ENCODE measurements at places on chromosomes 4 and X.

GRCh38 chrX:9873952-9874351 lies 87.7 kb downstream of the SHROOM2 start:
- DNase-seq, result no peak

DNA sequence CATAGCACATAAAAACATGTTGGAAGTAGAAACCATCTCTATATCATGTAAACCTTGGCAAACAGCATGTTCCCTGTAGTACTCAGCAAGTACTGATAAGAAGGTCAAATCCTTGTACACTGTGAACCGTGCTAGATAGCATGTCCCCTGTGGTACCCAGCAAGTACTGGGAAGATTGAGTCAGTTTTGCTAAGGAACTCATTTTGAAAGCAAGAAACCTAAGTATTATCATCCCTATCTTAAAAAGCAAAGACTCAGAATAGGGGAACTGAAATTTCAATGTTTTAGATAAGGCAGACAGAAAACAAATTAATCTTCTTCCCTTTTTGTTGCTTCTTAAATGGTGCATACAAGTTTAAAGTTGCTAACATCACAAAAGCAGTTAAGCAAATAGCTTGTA lies 180.2 kb downstream of the RBM46 start:
- no peak for DNase-seq

GRCh38 chrX:13965531-13965930 lies 64.2 kb downstream of the GEMIN8 start:
- DNase-seq, result no peak

DNA sequence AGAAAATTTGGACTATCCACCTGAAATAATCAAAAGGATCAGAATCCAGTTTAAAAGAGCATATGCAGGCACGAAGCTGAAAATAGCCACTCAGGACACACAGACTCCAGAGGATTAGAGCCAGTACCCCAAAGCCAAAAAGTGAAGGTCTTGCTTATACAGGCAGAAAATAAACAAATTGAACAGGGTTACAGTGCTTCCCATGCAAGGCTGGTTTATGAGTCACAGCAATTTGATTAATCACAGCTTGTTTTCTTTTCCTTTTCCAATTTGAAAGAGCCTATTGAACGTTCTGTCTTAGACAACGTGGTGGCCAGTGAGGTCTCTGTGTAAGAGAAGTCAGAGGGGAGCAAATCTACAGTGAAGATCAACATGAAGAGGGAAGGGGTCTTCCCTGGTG lies 10.2 kb downstream of the HGFAC start:
- DNase-seq, result peak; percentile 12

- no peak for DNase-seq
These were observed 571.5 kb downstream of the KCNIP4 start for GRCh38 chr4:21377046-21377445.

DNA sequence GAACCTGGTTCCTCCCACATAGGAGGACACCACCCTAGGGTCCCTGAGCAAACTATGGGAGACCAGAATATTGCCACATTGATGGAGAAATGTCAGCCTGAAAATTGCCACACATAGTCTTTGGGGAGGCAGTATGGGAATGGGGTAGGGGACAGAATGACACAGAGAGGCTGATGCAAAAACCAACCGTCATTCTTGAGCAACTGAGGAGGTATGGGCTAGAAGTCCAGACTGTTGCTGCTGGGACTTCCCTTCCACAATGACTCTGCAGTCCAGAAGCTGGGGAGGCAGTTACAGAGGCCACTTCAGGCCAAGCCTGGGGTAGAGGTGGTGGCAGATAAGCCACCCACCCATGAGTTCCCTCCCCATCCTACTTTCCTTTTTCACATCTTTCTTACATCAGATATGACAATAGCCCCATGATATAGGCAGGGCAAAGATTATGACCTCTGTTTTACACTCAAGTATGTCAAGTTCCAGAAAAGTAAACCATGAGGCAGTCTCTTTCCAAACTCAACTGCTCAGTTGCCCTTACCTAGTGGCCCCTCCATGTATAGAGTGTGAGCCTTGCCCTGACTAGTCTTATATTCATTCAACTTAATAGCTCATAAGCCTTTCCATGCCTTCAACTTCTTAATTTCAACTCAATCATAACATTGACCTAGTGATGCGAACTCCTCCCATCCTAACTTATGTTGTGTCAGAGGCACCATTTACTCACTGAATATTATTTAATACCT lies 41.7 kb downstream of the VSIG4 start:
- no peak for DNase-seq

- DNase-seq, result no peak
These were observed 36.1 kb upstream of the IQSEC2 start for GRCh38 chrX:53317365-53318069.

- no peak for DNase-seq
These were observed 8.5 kb upstream of the KLHL34 start for GRCh38 chrX:21666679-21667078.

- no peak for DNase-seq
These were observed 131.5 kb downstream of the PACRGL start for GRCh38 chr4:20831746-20832145.

DNA sequence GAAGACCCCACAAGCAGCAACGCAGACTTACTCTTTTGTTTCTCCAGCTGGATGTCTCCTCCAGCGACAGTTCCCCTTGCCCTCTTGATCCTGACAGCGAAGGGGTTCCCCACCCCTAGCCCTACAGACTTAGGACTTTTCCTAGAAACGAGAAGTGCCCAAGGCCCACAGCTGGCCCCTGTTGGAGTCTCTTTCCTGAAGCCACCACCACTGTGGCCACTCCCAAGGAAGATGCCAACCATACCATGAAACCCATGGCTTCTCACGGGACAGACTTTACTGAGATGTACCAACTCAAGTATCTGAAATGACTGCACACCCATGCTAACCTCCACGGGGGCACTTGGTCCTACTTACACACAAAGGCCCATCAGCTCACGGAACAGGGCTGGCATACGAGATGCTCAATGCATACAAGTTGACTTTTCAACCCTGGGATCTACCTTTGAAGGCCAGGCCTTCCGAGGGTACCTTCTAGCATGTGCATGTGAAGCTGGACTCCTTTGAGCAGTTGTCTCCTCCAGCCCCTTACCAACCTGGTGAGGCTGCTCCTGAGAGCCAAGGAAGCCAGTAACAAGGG lies 924 bp upstream of the IRAK1 start:
- DNase-seq, result no peak

DNA sequence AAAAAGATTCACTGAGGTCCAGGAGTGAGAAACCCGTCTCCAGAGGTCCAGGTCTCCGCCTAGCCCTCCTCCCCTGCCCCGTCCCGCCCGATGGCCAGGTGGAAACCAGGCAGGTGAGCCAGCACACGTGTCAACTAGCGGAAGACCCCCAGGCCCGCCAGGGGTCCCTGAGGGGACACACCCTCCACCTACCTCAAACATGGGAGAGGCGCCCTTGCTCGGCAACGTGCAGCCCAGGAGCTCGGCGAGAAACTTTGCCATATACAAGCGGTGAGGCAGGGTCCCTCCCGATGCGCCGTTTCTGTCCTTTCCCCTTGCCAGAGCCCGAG lies 330.0 kb downstream of the HNRNPD start:
- DNase-seq, result no peak

DNA sequence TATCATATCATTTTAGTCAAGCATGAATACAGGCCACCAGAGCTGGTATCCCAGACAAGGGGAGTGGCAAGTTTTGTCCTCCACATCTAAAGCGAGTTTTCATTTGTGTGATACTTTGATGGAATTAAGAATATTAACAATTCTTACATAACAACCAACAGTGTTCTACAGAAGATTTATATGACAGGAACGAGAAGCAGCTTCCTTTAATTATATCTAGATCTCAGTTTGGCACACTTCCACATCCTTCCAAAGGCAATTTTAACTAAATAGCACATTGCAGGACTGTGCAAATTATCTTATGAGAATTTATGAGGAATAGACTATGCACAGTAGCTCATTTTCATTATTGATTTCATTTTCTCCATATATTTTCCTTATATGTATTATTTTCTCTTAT lies 121.2 kb upstream of the GUCY1A1 start:
- no peak for DNase-seq

DNA sequence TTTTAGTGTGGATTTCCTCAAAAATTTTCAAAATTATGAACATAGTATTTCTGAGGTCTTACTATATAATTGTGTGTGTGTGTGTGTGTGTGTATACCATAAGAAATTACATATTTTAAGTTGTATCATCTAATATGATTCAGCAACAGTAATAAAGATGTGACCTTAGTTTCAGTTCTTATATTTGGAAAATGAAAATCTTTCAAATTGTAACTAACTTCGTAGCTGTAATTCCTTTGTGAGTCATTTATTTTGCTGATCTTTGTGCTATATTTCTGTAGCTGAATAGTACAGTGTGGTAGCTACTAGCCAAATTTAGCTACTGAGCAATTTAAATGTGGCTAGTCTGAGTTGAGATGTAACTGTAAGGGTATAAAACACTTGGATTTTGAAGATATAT lies 116.4 kb downstream of the RAP1GDS1 start:
- no peak for DNase-seq

- no peak for DNase-seq
These were observed 23.3 kb downstream of the TRMT2B start for GRCh38 chrX:101028562-101028961.

DNA sequence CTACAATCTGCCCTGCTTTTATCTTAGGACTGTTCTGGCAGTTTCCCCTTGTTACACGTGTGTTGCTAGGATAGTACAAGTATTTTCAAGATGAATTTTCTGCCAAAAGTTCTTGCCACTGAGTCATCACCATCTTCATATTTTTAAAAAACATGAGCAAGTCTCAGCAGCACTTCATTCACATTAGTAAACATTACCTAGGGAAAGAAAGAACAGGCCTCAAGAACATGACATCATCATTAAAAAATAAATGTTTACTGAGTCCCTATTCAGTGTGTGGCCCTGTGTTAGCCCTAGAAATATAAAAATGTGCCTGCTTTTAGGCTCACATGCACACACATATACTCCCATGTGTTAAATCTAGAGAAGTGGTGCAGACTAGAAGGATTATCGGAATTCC lies 18.7 kb upstream of the GPC3 start:
- DNase-seq, result no peak

GRCh38 chr4:138348055-138348454 lies 105.9 kb upstream of the SLC7A11 start:
- DNase-seq, result peak; percentile 74

DNA sequence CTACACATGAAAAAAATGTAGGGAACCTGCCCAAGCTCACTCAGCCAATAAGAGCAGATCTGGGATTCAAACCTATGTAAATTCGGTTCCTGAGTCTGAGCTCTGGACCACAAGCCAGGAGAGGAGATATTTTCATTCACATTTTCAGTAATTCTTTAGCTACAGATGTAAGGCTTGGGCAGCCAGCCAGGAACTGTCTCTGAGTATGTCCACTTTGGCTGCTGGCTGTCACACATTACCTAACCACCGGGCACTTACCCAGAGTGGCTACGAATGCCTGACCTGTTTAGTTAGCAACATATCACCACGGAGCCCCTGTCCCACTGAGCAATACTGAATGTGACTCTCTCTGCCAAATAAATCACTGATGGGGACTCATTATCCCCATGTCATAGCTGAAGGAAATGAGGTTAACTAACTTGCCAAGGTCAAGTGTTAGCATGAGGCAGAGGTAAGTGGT lies 15.3 kb downstream of the USP46 start:
- no peak for DNase-seq

- DNase-seq, result no peak
These were observed 1126.6 kb downstream of the FAT4 start for GRCh38 chr4:126441173-126442035.

DNA sequence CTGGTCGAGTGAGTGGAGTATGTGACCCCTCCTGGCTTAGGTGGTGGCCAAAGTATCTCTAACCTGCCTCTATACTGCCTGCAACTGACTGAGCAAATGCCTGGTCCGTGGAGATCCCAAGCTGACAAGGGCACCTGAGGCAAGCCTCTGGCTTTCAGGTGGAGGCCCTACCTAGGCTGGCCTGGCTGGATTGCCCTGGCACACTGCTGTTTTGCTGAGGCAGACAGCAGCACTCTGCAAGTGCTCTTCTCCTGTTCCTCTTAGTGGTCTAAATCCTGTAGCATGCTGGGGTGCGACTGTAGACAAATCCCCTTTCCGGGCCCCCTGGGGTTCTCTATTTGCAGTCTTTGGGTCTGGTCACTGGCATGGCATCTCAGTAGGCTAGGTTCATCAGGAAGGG lies 44.8 kb downstream of the PNMA5 start:
- DNase-seq, result no peak

GRCh38 chr4:113776679-113777078 lies 15.1 kb upstream of the CAMK2D start:
- DNase-seq, result no peak

DNA sequence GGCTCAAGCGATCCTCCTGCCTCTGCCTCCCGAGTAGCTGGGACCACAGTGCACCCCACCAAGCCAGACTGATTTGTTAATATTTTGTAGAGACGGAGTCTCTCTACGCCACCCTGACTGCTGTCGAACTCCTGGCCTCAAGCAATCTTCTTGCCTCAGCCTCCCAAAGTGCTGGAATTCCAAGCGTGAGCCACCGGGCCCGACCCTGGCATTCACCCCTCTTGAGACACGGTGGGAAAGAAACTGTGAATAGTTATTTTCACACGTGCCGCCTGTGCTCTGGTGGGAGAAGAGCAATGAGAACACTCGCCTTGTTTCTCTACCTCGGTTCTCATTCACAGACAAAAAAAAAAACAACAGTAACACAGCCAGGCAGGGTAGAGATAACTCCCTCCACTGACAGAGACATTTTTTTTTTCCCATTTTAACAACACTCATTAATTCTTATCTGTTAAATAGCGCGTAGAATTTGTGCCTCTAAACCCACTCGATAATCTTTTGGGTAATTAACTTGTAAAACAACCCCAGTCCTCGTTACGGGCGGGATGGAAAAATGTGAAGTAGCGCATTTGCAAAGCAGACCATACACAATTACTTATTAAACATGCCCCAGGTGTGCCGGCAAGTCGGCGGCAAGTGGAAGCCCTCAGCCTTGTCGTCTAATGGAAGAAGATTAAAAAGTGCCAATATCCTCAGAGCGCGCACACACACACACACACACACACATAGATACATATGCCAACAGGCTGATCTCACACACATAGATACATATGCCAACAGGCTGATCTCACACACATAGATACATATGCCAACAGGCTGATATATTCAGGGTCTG lies 103.3 kb downstream of the DHRSX start:
- no peak for DNase-seq

GRCh38 chr4:182809417-182810102 lies 107.6 kb downstream of the DCTD start:
- DNase-seq, result no peak

DNA sequence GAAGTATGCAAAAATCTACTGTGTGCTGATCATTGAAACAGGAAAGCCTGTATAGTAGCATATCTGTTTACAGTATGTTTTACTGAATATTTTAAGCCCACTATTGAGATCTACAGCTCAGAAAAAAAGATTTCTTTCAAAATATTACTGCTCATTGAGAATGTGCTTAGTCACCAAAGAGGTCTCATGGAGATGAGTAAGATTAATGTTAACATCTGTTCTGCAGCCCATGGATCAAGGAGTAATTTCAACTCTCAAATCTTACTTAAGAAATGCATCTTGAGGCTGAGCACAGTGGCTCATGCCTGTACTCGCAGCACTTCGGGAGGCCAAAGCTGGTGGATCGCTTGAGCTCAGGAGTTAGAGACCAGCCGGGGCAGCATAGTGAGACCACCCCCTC lies 3.3 kb downstream of the RNF4 start:
- peak; percentile 43 for DNase-seq
